NCI-H1930 (cell line): ENCODE measurements at places on chromosomes 6 and 20.

- no peak for DNase-seq
These were observed 78.0 kb downstream of the DZANK1 start for GRCh38 chr20:18388860-18389259.

DNA sequence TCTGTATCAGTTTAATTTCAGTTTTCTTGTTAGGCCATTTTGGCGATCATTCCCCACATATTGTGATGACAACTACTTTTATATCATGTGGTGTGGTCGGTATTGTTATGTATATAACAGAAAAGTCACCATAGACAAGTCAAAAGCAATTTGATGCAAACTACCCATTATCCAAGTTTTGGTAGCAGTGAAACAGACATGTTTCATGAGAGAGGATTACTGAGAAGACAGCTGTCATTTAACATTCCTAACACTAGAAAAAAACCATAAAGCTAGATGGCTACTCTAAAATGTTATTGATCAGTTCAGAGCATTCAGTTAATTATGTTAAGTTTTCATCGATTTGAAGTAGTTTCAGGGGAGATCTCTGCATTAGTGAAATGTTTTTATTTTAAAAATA lies 462.1 kb upstream of the SOX4 start:
- no peak for DNase-seq

DNA sequence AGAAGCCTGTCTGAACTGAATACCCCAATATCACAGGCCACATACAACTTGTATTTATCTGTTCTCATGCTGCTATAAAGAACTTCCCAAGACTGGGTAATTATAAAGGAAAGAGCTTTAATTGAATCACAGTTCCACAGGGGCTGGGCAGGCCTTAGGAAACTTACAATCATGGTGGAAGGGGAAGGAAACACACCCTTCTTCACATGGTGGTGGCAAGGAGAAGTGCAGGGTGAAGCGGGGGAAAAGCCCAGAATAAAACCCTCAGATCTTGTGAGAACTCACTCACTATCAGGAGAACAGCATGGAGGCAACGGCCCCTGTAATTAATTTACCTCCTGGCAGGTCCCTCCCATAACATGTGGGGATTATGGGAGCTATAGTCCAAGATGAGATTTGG lies 50.3 kb upstream of the FNDC1 start:
- DNase-seq = no peak

DNA sequence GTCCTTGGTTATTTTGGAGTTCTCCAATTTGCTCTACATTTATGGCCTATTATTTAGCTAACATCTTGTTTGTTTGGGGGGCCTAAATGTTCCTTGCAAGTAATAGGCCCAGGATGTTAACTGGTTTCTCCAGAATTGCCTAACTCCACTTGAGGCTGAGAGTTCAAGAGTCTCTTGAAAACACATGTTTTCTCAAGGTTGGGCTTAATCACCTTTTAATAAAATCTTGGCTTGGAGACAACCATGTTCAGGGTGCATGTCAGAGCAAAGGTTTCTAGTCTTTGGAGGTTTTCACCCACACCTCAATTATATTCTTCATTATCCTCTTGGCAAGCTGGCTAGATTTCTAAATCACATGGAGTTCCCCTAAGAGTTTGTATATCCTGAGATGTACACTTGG lies 54.2 kb downstream of the KLHL31 start:
- no peak for DNase-seq

- no peak for DNase-seq
These were observed 53.6 kb upstream of the FAM83D start for GRCh38 chr20:38872491-38873049.

GRCh38 chr6:31945507-31946369 lies at the start of gene CFB:
Gene CFB (plus strand): TSS chr6:31946095. CDS start chr6:31946222, 127 bp downstream.
- DNase-seq = no peak

- DNase-seq = no peak
These were observed 28.9 kb downstream of the ILRUN start for GRCh38 chr6:34667481-34668238.

GRCh38 chr6:40479706-40480105 lies 107.5 kb downstream of the LRFN2 start:
- no peak for DNase-seq

DNA sequence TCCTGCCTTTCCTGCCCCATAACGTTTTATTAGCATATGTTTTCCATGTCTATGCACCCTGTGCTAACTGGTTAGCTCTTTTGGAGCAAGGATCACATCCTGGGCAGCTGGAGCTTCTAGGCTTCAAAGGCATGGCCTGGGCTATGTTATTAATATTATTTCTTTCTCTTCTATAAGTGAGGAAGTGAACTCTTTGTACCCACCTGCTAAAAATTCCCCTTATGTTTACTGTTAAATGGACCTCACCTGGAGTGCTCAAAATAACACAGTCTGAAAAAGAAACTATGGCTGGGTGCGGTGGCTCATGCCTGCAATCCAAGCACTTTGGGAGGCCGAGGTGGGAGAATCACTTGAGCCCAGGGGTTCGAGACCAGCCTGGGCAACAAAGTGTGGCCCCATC lies 97.8 kb downstream of the TNFAIP3 start:
- no peak for DNase-seq

DNA sequence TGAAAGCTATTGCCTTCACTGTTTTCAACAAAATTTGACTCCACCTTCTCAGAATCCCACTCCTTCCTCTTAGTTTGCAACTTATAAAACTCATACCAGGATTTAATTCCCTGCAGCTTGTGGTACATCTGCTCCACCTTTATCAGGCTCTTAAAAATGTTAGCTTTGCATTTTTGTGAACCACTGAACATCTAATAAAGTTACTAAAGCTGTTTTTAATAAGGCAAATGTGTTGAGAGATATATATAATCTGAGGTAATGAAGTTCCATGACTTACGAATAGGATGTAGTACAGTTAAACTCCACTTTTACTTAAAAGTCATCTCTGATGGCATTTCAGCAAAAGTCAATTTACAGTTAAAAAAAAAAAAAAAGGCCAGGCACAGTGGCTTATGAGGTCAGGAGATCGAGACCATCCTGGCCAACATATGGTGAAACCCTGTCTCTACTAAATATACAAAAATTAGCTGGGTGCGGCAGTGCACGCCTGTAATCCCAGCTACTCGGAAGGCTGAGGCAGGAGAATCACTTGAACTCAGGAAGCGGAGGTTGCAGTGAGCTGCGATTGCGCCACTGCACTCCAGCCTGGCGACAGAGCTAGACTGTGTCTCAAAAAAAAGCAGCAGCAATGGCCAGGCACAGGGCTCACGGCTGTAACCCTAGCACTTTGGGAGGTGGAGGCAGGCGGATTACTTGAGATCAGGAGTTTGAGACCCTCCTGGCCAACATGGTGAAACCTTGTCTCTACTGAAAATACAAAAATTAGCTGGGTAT lies 106.2 kb downstream of the KIF13A start:
- no peak for DNase-seq

DNA sequence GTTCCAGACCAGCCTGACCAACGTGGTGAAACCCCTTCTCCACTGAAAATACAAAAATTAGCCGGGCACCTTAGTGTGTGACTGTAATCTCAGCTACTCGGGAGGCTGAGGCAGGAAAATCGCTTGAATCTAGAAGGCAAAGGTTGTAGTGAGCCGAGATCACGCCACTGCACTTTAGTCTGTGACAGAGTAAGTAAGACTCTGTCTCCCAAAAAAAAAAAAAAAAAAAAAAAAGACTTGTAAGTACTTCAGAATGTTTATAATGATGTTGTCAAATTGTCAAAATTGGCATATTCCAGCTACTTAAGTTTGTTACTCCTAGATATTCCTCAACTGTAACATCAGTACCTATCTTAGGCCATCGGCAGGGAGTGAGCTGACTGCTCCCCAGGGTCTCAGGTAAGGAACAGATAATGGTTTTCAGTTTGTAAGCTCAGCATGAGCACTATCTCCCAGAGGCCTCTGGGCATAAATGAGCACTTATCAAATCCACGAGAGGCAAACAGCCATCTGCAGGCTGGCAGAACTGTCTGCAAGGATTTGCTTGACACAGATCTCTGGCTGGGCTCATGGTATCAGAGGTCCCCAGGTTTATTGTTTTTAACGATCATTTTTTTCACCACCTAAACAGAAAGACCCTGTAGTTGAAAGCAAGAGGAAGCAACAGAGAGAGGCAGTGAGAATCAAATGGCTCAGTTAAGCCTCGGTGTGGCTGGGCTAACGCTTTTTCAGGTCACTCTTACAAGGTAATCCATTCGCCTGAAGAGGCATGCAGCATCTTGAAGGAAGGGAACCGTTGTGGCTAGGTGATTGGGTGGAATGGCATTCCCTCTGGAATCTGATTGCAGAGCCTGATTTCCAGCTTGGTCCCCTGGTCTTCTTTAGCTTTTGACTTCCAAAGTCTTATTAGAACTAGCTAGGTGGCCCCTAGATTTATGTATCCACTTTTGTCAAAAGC lies 115.9 kb downstream of the LY86 start:
- no peak for DNase-seq

- DNase-seq = no peak
These were observed 91.3 kb upstream of the SHLD1 start for GRCh38 chr20:5658912-5659345.

DNA sequence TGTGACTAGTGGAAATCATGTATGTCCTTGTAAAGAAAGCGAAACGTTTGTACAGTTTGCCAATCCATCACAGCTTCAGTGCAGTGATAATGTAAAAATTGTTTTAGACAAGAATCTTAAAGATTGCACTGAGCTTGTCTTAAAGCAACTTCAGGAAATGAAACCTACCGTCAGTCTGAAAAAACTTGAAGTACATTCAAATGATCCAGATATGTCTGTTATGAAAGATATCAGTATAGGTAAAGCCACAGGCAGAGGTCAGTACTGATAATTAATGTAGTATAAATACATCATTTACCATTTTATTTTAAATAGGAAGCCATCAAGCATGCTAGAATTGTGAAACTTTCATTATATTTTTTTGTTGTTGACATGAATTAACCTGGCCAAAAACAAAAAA lies 60.9 kb upstream of the SMIM8 start:
- no peak for DNase-seq

- no peak for DNase-seq
These were observed 38.6 kb downstream of the LMBRD1 start for GRCh38 chr6:69758214-69758613.

DNA sequence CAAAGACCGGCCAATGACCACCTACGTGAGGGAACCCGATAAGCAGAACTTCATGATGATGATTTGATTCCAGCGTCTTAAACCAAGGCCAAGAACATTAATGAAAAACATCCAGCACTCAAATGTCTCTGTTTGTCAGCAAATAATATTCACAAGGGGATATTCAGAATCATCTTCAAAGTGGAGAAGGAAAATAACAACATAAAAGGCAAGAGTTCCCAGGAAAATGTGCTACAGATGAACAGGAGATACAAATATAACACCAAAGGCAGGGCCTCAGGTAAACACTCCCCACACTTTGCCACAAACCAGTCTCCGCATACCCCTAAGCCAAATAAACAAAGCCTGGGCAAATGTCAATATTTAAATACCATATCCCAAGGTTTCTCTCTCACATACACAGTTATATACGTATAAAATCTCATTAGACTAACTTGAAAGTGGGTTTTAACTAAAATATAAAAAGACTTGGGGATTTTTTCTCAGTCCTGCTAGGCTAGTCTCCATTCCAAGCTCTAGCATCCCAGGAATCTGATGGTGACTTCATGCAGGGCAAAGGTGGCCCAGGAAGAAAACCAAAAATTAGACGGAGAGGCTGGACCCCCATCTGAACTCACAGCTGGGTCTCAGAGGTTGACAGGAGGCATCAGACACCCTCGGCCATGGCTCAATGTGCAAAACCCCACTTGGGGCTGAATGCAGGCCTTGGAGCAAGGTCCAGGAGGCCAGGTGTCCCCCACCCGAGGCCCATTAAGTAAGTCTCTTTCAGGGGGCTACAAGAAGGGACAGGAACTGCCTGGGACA lies 32.1 kb downstream of the TRAM2 start:
- DNase-seq = no peak

DNA sequence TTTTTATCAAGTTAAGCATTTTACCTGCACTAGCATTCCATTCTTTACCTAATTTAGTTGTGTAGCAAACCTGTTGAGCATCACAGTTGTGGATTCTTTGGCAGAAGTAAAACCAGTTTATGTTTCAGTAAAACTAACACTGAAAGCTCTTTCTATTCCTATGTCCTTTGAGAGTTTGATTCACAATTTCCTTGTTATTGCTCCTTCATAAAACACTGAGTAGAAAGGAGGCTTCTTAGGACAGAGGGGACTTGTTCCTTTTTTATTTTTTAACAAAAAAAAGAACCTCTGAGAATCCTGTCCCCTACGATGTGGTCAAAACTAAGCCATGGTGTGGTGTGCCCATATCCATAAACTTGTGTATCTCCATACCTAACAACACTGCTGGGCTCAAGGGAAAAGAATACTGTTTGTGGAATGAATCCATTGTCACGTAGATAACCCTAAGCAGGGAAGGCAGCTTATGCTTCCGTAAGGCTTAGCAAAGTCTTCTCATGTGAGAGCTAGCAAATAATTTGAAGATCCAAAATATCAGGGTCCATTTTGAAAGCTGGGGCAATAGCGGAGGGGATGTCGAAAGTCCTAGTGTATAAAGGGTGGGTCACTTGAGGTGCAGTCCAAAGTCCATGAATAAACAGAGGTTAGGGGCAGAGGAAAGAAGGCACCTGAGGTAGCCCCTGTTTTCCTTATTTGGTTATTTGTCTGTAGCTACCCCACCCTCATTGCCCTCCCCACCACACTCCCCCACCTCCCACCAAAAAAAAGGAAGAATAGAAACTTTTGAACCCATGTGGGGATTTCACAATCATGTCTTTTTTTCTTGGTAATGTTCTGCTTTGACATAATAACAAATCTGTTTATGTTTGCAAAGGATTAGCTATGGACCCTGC lies 71.0 kb downstream of the PLAGL1 start:
- DNase-seq = no peak

DNA sequence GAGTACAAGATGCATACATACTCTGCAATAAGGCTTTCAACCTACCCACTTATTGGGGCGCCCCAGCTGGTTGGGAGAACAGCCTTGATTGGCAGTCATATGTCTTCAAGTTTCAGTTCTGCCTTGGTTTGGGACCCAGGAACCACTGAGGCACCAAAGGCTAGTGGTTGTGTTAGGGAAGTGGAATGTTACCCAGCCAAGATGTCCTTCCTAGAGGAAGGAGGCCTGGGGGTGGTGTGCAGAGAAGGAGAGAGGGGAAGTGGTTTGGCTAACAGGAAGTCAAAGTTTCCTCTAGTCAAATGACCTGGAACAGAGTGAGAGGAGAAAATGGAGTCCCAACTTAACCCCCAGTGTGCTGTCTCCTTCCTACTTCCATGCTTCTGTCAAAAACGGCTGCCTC lies 59.4 kb downstream of the CD164 start:
- no peak for DNase-seq

- DNase-seq = no peak
These were observed 5.8 kb downstream of the BTN3A3 start for GRCh38 chr6:26445934-26446667.

DNA sequence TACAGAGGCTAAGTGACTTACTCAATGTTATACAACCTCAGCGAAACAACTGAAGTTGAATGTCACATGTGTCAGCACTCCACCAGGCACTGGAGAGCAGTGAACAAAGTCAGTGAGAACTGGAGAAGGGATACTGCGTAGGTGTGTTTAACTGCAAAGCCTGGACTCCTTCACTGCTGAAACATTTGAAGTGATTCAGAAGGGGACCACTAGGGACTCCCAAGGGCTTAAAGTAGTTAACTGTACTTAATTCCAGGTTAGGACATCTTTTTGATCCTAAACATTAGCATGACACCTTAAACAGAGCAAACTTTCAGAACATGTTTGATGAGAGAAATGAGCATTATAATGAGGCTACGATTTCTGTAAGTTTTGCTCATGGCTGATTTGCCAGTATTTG lies 45.0 kb upstream of the ZBTB24 start:
- no peak for DNase-seq
